ENCODE measurements at places on chromosomes 11 and 22.

GRCh38 chr11:119566319-119566718 is 143.3 kb upstream of the THY1 start:
- DNase-seq = no peak

DNA sequence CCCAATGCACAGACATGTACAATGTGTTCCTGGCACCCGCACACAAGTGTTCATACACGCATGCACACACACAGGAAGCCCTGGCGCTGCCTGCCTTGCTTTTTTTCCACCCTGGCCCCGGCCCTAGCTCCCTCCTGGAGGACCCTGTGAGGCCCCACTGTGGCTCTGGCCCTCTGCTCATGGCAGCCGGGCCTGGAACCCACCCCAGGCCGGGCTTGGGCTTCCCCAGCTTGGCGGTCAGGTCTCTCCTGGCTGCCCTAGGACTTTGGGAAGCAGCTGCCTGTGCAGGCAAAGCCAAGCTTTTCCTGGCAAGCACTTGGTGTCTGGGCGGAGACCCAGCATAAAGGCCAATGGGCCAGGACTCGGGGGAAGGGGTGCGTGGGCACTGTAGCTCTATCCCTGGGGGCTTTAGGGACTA is 30.5 kb downstream of the CD82 start:
- DNase-seq = no peak

DNA sequence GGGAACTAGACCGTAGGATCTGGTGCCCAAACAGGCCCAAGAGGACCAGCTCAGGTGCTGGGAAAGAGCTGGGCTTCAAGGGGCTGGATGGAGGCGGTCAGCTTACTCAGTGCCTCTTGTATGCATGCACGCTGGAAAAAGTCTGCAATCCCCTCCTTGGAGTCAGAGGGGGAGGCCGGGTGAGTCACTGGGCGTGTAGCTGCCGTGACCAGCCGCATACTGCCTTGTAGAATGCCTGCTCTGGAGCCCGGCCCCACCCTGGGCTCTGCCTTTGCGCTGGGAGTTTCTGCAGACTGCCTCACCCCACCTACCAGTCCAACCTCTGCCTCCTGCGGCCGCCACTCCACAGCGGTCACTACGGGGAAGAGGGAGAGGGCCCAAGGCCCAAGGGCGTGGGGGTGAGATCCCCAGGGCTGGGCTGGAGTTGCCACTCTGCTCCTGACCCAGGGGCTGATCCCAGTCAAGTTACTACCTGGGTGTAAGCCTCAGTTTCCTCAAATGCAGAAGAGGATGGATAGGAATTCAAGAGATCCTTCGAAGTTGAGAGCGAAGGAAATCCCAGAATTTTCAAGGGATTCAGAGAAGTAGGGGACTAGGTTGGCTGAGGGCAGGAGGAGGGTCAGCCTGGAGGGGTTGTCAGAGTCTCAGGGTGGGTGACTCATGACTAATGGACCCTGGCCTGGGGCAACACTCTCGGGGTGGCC is 4.2 kb downstream of the MRGPRF start:
- DNase-seq = no peak

DNA sequence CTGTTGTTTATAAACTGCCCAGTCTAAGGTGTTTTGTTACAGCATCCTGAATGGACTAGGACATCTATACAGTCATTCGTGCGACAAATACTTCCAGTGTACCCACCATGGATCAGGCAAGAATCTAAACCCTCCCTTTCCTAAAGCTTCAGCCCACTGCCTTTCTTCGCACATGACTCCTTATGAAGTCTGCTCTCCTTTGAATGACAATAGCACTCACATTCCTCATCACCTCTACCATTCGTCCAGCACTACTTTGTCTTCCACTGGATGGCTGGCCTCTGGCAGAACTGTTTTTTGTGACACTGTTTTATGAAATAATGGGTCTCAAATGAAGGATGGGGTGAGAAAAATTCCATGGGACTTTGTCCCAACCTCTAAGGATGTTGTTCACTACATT is 89.8 kb upstream of the LIN7C start:
- DNase-seq = no peak

GRCh38 chr11:123562158-123562557 is 92.3 kb downstream of the SCN3B start:
- no peak for DNase-seq

DNA sequence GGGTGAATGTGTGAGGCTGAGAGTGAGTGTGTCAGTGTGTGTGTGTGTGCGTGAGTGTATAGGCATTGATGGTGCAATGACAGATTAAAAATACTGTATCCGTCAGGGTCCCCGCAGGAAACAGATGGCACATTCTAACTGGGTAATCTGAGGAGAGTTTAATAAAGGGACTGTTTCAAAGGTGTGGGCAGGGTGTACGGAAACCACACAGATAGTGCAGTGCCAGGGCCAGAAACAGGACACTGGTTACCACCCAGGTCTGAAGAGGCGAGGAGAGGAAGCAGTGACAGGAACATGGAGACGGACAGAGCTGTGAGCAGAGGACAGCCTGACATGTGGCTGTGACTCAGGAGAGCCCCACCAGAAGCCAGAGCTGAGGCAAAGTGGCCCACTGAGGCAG is 16.5 kb downstream of the P2RX3 start:
- DNase-seq = no peak

- no peak for DNase-seq
These were observed 38.2 kb downstream of the LDLRAD3 start for GRCh38 chr11:35982061-35982460.

- DNase-seq = no peak
These were observed 10.0 kb downstream of the RPL3 start for GRCh38 chr22:39309364-39309861.

DNA sequence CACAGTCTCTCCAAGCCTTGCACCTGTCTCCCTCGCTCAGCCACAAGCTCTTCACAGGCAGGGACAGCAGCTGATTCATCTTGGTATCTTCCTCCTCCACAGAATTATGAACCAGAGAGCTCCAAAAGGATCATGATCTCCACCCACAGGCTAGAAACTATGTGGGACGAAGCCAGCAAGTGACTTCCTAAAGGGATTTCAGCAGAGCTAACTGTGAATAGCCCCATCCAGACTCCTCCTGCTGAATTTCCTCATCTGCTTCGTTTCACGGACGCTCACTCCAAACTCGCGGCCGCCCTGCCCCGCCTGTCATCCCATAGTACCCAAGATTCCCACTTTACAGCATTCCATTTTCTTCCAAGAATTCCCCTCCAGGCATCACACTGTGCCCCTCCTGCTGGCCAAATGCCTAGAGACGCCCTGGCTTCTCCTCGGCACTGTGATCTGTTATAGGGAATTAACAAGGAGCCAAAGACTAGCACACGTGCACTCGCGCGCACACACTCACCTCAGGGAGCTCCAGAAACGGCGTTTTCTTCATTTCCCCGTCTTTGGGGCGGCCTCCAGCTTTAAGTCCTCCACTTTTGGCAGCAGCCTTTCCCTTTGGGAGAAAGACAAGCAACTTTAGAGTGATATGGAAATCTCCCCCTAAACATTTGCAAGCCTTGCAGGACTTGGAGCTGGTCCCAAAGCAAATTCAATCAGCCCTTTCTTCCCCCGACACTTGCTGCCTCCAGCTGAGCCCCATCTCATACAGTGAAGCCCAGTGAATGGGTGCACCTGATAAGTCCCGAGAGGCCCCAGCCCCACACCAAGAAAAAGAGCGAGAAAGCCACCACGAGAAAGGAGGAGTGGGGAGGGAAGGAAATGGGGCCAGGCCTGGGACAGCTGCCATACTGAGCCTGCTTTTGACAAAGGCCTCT is 35.5 kb downstream of the SPATA19 start:
- no peak for DNase-seq

- no peak for DNase-seq
These were observed 164.5 kb downstream of the CRYBB2 start for GRCh38 chr22:25383892-25384291.

DNA sequence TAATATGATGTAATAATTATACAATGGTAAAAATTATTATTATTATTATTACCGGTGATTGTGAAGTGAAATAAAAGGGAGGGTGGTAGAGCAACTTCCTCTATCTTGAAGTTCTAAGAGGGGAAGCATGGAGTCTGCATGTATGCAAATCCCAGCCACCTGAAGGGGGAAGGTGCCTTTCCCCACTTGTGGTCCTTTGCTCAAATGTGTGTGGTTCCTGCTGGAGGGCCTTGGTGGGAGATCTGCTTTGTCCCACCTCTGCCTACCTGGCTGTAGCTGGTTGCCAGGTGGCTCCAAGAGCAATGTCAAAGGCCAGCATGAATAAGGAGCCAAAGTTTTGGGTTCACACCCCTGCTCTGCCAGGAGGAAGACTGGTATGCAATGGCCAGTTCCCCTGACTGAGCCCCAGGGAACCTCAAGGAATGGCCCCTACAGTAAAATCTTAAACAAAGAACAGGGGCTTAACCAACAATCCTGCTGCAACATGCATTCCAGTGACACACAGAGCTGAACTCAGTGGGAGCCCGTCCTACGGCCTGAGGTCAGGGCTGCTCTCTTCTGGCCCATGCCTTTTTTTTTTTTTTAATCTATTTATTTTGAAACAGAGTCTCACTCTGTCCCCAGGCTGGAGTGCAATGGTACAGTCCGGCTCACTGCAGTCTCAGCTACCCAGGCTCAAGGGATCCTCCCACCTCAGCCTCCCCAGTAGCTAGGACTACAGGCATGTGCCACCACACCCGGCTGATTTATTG is 8.5 kb downstream of the TMEM132A start:
- DNase-seq = no peak

DNA sequence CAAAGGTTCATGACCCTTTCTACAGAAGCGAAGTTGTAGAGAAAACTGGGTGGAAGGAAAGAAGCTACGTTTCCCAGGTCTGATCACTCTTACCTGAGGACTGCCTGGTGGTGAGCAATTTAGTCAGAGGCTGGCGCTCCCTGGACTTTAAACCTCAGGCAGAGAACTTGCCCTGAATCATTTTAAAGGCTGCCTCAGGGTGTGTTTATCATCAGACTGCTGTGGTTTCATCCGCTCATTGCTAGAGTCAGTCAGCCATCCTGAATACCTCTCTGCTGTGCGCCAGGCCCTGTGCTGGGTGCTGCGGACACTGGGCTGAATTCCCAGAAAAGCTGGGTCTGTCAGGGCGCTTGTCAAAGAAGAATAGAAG is 2.7 kb downstream of the DTX4 start:
- no peak for DNase-seq

DNA sequence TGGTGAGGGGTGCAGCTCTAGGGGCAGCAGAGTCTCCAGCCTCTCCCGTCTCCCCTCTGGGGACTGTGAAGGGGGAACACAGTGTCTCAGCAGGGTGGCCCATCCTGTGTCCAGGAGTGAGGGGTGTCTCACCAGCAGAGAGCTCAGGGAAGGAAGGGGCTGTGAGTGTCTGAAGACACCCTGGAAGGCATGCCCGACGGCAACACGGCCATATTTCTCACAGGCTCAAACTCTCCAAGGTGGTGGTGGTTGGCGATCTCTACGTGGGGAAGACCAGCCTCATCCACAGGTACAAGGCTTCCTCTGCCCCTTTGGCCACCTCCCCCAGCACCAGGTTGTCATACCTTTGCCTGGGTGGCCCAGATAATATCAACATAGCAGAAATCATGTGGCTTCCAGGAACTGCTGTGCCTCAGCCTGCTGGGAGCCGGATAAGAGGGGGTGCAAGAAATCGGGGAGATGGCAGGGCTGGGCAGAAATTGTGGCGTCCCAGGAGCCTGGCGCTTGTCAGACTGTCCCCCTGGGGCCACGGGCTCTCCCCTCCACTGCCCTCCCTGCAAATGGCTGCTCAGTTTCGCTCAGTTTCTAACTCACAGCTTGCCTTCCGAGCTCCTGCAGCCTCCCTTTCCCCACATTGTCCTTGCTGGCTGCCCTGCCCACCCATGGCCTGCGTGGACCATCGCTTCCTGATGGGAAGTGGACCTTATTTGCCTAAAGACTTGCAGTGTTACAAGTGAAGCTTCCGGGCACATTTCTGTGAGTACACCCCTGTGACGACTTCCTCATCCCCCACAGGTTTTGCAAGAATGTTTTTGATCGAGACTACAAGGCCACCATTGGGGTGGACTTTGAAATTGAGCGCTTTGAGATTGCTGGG is 7.2 kb downstream of the RAB36 start:
- DNase-seq = no peak

DNA sequence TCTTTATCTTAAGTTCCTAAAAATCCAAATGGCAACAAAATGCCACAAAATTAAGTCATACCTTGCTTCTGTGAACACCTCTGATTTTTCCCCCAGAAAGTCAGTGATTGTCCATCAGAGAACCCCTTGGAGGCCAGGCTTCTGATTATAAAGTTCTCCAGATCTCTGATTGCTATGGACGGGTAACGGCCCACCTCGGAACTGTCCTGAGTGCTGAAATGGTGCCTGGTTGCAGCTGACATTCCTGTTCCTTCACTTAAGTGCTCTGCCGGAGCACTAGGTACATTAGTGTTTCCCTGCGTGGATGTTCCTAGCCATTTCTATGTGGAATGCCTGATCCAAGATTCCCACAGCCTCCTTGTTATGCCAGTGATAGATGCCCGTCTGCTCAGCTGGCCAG is 85.0 kb downstream of the CHST1 start:
- no peak for DNase-seq

DNA sequence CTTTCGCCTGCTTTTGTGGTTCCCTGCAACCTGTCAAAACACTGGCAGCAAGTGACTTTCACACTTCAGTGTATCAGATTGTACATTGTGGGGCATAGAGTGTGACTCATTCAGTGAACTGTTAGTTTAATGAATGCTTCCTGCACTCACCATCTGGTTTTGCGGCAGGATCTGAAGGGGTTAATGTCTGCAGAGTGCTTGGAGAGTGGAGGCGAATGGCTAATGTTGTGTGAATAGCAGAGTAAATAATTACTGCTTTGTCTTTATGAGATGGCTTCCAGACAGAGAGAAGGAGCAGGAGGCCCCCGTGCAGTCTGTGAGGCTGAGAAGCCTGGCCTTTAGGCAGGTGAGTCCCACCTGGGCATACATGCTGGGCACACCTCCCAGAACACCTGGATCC is 454.3 kb upstream of the KIRREL3 start:
- DNase-seq = no peak

GRCh38 chr11:45583981-45584566 is 81.3 kb downstream of the CHST1 start:
- no peak for DNase-seq

Measured in activated naive CD4-positive, alpha-beta T cell treated with anti-CD3 and anti-CD28 coated beads, Interleukin-2, amount 50 U/mL, for 72 hours (primary cell).